ENCODE measurements at places on chromosomes 16 and 17. TPM values are rescaled to one million over a fixed set of nuclear protein-coding genes. Genes with fewer than 3 reads are reported as not detected.

- H3K4me3 ChIP-seq, result no peak overlapping the region
- peaks cover 4% of the 10 kb centered on the region for H3K27me3 ChIP-seq
- no peak overlapping the region for H3K27ac ChIP-seq
- H3K4me1 ChIP-seq, result peaks cover 3% of the 10 kb centered on the region
These were observed 4.1 kb downstream of the EPX start for GRCh38 chr17:58196610-58197009.

DNA sequence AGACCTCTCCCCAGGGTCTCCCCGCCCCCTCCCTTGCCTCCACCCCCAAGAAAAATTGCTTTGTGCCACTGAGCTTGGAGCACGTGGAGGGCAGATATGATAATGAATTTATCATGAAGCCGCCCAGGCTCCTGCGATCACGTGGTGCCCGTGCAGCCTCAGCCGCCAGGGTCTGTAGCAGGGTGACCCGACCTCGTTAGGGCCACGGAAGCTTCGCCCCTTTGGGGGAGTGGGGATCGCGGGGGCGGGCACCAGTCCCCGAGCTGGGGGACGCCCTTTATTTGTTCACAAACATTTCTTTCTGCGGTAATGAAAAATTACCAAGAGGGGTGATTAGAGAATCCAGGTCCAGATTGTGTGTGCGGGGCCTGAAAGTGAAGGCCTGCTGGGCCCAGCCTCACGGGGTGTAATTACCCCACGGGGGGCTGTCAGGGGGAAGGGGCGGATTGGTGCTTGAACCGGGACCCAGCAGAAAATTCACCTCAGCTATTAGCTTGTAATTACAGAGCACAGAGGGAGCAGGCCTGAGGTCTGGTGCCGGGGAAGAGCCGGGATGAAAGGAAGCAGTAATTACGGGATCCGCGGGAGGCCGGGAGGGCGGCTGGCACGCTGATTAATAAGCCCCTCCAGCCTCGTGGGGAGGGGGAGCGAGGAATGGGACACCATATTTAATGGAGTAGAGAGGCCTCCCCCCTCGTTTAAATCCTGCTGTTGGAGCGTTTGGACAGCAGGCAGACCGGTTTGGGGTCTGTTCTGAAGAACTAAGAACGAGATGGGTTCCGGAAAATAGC, 13.3 kb downstream of the GSE1 start:
- H3K4me1 ChIP-seq, result no peaks in the 10 kb centered on the region
- no peaks in the 10 kb centered on the region for H3K27me3 ChIP-seq
- H3K4me3 ChIP-seq, result no peak overlapping the region
- H3K36me3 ChIP-seq, result peaks cover 29% of the 10 kb centered on the region

Gene ZFP3
- total RNA-seq, result 1.6 TPM

Gene SLFN14
- not detected for total RNA-seq

- H3K36me3 ChIP-seq, result no peaks in the 10 kb centered on the region
- no peak overlapping the region for H3K4me3 ChIP-seq
- H3K27me3 ChIP-seq, result no peaks in the 10 kb centered on the region
- H3K4me1 ChIP-seq, result no peaks in the 10 kb centered on the region
These were observed 6.3 kb downstream of the TBC1D16 start for GRCh38 chr17:80029258-80029974.

Gene DRC3
- total RNA-seq, result not detected

Gene TSPAN10
- 0.56 TPM for total RNA-seq

GRCh38 chr16:55120826-55121225, 190.2 kb downstream of the IRX5 start:
- H3K36me3 ChIP-seq, result no peaks in the 10 kb centered on the region
- H3K4me3 ChIP-seq, result no peak overlapping the region
- H3K27me3 ChIP-seq, result no peaks in the 10 kb centered on the region
- no peak overlapping the region for H3K27ac ChIP-seq
- H3K4me1 ChIP-seq, result no peaks in the 10 kb centered on the region
- no peak for DNase-seq

Gene RNF112
- not detected for total RNA-seq

Gene AIPL1
- not detected for total RNA-seq

DNA sequence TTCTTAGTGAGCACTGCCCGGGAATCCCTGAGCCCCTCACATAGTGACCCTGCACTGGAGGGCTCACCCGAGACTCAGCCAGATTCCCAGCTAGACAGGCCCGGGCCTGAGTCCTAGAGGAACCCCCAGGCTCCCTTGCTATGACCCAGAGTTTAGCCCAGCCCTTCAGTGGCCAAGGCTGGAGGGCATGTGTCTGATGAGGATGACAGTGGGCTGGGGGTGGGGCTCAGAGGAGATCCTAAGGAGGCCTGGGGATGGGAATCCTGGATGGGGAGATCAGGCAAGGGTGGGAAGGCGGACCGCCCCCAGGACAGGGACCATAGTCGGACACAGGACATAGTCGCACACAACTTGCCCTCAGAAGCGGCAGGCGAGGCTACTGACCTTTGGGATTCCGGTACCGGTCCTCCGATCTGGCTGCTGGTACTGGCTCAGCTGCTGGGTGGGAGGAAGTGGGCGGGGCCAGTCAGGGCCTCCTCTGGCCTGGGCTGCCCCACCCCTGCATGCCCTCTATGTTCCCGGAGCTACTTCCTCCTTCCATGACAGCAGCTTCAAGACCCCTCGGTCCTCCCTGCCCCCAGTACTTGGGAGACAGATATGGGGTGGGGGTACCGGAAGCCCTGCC, 1.1 kb downstream of the CD79B start:
- peak overlapping the region; percentile 98 for H3K4me3 ChIP-seq
- H3K27ac ChIP-seq, result peak overlapping the region; percentile 89
- no peak for DNase-seq
- H3K27me3 ChIP-seq, result no peaks in the 10 kb centered on the region

DNA sequence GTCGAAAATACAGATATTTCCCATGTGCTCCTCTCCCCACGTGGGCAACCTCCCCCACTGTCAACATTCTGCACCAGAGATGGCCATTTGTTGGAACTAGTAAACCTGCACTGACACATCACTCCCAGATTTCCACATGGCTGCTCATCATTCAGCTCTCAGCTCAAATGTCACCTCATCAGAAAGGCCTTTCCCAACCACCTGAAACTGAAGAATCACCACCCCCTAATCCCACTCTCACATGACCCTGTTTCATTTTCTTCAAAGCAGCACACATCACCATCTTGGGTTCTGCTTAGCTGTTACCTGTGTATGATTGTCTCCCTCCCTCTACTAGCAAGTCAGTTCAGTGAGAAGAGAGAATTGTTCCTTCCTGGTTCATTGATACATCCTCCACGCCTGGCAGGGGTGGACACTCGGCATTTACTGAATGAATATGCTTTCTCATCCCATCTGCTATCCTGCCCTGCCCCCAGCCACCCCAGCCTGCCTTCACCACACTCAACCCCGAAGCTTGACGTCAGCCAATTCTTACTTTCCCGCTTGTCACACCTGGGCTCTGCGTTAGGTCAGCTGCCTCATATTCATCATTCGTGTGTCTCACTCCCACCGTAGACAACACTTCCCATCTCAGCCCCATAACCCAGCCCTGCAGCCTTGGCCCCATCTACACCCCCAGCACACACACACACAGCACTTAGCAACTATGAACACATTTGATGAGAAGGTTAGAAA, 1.5 kb downstream of the C17orf114 start:
- H3K4me3 ChIP-seq, result no peak overlapping the region
- DNase-seq, result no peak
- H3K4me1 ChIP-seq, result peaks cover 21% of the 10 kb centered on the region

GRCh38 chr16:75256696-75257343, 5.4 kb upstream of the BCAR1 start:
- no peaks in the 10 kb centered on the region for H3K36me3 ChIP-seq
- no peak overlapping the region for H3K27ac ChIP-seq
- no peaks in the 10 kb centered on the region for H3K27me3 ChIP-seq
- peaks cover 6% of the 10 kb centered on the region for H3K4me1 ChIP-seq
- no peak overlapping the region for H3K4me3 ChIP-seq

DNA sequence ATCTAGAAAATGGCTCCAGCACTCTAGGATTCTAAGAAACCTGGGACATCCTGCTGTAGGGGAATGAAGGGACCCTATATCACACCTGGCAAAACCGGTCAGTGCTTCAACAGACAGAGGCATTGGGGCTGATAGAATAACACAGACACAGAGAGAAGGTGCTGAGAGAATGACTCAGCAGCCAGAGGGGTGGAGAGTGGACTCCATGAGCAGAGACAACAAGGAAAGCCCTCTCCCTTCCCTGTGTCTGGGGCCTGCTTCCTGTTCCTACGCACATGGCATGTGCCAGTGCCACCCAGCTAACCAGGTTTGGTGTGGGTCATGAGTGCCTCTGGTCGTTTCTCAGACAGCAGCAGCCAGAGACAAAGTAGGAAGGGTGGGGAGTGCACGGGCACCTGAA, 140.3 kb downstream of the CCT6B start:
- no peaks in the 10 kb centered on the region for H3K4me1 ChIP-seq
- no peaks in the 10 kb centered on the region for H3K36me3 ChIP-seq
- no peak overlapping the region for H3K4me3 ChIP-seq
- no peaks in the 10 kb centered on the region for H3K27me3 ChIP-seq
- no peak overlapping the region for H3K27ac ChIP-seq
- no peak for DNase-seq

DNA sequence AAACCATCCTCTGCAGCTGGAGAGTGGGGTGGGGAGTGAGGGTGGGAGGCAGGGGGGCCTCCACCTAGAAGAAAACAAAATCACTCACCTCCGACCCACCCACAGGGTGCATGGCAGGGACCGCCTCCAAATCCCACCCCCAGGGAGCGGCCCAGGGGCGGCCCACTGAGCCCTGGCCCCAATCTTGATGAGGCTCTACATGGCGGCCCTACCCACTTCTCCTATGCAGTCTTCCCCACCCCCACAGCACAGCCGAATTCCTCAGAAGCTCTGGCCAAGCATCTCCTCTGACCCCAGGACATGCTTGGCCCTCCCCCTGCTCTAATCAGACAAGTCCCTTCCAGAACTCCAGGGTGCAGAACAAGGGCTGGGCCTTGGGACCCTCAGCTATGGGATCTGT, 18.2 kb upstream of the FASN start:
- no peaks in the 10 kb centered on the region for H3K27me3 ChIP-seq
- H3K27ac ChIP-seq, result no peak overlapping the region
- no peak for DNase-seq
- no peaks in the 10 kb centered on the region for H3K4me1 ChIP-seq
- no peaks in the 10 kb centered on the region for H3K36me3 ChIP-seq
- no peak overlapping the region for H3K4me3 ChIP-seq

DNA sequence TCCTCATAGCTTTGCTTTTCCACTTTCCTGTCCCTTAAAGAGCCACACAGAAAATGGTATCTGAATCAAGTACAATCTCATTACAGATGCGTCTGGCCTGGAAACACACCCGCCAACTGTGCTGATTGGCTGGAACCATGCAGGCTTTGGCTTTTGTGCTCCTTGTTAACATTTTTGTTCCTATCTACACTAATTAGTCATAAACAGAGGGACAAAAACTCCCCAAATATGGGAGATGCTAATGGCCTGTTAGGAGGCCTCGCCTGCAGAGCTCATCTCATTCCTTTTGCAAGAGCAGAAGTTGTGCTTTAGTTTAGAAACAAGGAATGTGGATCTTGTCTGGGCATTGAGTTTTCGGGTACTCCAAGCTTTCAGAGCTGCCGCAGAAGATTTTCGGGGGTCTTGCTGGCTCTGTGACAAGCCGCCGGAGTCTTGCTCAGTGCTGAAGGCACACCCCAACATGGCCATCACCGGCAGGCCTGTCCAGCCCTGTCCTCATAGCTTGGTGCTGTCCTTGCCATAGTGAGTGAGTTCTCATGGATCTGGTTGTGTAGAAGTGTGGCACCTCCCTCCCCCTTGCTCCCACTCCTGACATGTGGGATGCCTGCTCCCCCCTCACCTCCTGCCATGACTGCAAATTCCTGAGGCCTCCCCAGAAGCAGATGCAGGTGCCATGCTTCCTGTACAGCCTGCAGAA, 69.8 kb downstream of the METRNL start:
- H3K27ac ChIP-seq, result no peak overlapping the region
- no peak overlapping the region for H3K4me3 ChIP-seq
- no peaks in the 10 kb centered on the region for H3K36me3 ChIP-seq
- H3K4me1 ChIP-seq, result no peaks in the 10 kb centered on the region

- H3K4me3 ChIP-seq, result no peak overlapping the region
- no peak for DNase-seq
- H3K4me1 ChIP-seq, result no peaks in the 10 kb centered on the region
These were observed 34.8 kb downstream of the C17orf67 start for GRCh38 chr17:56798916-56799315.

Gene GALR2
- total RNA-seq, result 0.24 TPM

GRCh38 chr17:27810902-27811557, 10.7 kb upstream of the NOS2 start:
- no peak overlapping the region for H3K4me3 ChIP-seq
- H3K27me3 ChIP-seq, result no peaks in the 10 kb centered on the region
- no peak for DNase-seq

Gene ADAD2
- not detected for total RNA-seq

Gene NPTX1
- total RNA-seq, result not detected

DNA sequence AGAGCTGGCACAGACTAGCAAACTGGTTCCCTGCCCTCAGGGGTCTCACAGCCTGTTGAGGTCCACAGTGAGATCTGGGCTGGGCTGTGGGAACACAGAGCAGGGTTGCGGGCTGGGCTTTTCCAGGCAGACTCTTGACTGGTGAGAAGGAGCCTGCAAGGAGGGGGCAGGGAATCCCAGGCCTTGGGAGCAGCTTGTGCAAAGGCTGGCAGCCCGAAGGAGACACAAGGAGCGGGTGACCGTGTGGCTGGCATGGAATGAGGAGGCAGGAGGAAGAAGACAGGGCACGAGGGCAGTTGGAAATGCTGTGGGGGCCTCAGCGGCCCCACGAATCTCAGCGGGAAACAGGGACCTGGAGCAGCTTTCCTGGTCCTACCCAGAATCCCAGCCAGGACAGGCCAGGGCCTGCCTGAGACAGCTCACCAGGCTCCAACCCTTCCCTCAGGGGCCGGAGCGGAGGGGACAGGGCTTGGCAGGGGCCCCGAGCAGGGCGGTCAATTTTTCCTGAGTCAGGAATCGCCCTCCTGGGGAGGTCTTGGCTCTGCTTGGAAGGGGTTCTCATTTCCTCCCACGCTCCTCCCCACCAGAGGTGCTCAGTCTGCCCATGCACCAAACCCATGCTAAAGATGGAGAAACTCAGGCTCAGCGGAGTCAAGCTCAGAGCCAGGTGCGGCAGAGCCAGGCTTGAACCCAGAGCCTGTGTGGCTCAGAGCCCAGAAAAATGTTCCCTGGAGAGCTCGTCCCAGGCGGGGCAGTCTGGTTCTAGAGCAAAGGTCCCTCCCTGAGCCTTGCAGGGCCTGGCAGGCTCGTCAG, 9.2 kb upstream of the SNN start:
- H3K36me3 ChIP-seq, result no peaks in the 10 kb centered on the region
- no peaks in the 10 kb centered on the region for H3K27me3 ChIP-seq
- H3K4me3 ChIP-seq, result no peak overlapping the region

DNA sequence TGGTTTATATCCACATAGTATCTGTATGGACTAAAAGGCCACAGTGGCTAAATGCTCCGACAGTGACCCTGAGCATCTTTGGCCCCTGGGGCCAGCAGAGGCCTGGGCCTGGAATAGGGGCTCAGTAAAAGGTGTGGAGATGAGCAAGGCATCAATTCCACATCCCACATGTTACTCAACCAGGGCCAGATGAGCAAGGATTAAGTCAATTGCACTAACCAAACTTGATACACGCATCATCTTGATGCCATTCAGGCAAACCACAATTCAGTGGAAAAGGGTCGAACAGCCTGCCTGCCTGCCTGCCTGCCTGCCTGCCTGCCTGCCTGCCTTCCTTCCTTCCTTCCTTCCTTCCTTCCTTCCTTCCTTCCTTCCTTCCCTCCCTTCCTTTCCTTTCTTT, 53.5 kb upstream of the DNAJA2 start:
- no peaks in the 10 kb centered on the region for H3K36me3 ChIP-seq
- H3K4me3 ChIP-seq, result no peak overlapping the region
- H3K4me1 ChIP-seq, result no peaks in the 10 kb centered on the region
- H3K27ac ChIP-seq, result no peak overlapping the region
- no peaks in the 10 kb centered on the region for H3K27me3 ChIP-seq
- DNase-seq, result no peak
